A549 treated with Hydrocortisone at 1 μM for 4 hours (cell line): ENCODE measurements at places on chromosomes 13 and 19. TPM values are rescaled to one million over a fixed set of nuclear protein-coding genes. Genes with fewer than 3 reads are reported as not detected.

EBI3 gene
- 2.5 to 3.9 TPM (median 3.4 TPM) in 5 replicates for total RNA-seq

IL17D gene
- 0.88 to 1.7 TPM (median 1.3 TPM) in 5 replicates for total RNA-seq

FPR3 gene
- not detected in 5 replicates for total RNA-seq

PTGIR gene
- 0.05 to 0.12 TPM (median 0.12 TPM) in 3 of 5 replicates, not detected in the others for total RNA-seq

TTC9B gene
- total RNA-seq: 0.16 to 0.79 TPM (median 0.45 TPM) in 5 replicates

KANK2 gene
- total RNA-seq: 38.3 to 64.7 TPM (median 53.7 TPM) in 5 replicates
